ENCODE measurements at places on chromosomes 1 and 21. TPM values are rescaled to one million over a fixed set of nuclear protein-coding genes. Genes with fewer than 3 reads are reported as not detected.

DNA sequence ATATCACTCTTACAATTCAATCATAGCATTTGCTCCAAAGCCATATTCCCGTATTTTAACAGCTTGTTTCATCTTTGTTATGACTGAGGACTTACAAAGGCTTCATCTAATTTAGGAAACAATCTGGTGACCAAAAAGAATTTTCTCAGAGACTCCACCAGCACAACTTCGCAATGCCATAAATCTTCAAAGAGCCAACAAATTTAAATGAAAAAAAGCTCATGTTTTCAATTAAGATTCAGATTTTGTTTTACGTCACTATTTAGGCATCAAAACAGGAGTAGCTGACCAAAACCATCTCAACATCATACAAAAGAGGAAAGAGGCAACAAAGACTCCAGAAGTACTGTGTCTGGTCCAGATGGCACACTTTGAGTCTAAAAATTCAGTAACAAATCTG lies 373.3 kb downstream of the TTLL7 start:
- no peak for DNase-seq

DNA sequence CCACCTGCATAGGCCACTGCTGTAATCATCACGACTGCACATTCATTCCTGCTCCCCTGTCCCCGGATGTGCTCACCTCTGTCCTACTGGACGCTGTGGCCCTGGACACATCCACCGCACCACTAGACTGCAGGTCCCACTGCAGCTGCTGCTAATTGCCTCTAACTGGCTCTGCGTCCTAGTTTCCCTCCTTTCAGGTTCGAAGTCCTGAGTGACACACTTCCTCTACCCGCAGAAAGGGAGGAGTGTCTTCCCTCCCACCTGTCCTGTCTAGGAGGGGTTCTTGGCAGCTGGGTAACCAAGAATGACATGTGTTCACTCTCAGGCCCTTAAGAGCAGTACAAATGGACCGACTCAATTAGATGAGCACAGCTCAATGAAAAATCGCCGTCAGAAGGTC lies 40.5 kb upstream of the ITPKB start:
- no peak for DNase-seq

DNA sequence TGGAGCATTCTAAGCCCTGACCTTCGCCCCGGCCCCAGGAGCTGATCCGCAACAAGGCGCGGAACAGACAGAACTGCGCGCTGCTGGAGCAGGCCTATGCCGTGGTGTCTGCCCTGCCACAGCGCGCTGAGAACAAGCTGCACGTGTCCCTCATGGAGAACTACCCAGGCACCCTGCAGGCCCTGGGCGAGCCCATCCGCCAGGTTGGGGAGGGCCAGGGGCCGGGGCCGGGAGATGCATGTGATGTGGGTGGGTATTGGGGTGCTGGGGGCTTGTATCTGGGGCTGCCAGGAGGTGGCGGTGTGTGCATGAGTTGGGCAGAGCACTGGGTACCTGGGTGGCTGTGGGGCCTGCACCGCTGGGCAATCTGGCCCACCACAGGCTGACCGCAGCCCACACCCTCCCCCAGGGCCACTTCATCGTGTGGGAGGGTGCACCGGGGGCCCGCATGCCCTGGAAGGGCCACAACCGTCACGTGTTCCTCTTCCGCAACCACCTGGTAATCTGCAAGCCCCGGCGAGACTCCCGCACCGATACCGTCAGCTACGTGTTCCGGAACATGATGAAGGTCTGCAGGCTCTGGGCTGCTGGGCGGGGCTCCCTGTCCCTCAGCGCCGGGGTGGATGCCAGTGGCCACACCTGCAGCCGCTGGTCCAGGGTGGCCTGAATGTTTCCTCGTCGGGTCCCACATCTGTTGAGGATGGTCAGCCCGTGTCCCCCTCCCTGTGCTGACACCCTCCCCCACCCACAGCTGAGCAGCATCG lies 65.8 kb downstream of the TRIM11 start:
- DNase-seq, result peak; percentile 49

RUNX3 gene
- total RNA-seq, result 136 TPM

DNA sequence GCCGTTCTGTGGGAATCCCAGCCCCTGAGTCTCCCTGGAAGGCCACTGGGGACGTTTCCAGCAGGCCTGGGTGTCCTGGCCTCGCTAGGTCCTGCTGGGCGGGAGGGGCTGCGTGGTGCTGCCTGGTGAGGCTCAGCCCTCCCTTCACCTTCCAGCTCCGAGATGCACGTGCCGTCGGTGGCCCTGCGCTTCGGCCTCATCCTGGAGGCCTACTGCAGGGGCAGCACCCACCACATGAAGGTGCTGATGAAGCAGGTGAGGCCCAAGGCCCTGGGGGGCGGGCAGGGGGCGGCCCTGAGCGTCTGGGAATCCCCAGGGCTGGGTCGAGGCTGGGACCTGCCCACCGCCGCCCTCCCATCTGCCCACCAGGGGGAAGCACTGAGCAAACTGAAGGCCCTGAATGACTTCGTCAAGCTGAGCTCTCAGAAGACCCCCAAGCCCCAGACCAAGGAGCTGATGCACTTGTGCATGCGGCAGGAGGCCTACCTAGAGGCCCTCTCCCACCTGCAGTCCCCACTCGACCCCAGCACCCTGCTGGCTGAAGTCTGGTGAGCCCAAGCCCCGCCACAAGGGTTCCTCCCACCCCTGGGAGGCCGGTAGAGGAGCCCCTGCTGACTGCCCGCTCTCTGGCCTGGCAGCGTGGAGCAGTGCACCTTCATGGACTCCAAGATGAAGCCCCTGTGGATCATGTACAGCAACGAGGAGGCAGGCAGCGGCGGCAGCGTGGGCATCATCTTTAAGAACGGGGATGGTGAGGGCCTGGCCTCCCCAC lies 70.3 kb downstream of the PIK3CD start:
- DNase-seq, result peak; percentile 77

IGFN1 gene
- total RNA-seq, result not detected

PRPF38B gene
- total RNA-seq, result 64.5 TPM

DNA sequence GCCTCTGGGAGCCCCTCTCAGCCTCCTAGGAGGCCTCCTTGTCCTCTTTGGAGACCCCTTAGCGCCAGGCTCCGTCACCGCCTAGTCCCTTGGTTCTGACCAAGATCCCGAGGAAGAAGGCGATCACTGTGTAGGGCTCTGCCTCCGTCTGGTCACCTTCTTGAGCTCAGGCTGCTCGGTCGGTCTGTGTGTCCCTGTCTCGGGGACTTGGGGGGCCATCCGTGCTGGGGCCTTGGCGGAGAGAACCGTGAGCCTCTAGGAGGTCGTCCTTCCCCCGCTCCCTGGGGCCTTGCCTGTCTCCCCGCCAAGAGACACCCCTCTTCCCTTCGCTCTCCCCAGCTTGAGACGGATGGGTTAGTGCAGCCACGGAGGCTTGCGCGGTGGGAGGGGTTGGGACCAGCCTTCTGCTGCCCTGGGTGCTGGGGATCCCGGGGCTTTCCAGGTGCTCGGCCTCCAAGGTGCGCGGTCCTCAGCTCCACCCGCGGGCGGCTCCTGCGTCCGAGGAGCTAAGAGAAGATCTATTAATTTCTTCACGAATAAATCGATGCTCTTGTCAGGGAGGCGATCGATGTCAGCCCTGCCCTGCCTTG lies 701 bp upstream of the INSRR start:
- DNase-seq, result no peak

- DNase-seq, result no peak
These were observed 9.3 kb downstream of the EEIG2 start for GRCh38 chr1:108569097-108569728.

DNA sequence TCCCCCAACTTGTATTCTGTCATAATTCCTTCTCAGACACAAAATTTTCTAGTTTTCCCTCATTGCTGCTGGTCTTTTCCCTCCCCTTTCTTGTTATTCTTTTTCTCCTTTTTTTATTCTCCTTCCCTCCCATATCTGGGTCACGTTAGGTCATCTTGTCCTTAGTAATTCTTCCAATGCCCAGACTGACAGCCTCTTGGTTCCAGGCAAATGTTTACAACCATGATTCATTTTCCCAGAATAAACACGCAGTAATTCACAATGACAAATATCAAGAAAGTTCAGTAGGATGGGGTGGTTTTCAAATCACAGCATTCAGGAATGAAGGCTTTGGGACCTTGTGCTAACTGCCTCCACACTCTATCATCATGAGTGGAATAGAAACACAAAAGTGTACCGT lies 25.2 kb downstream of the NHLH2 start:
- no peak for DNase-seq

S100A5 gene
- total RNA-seq, result 3.9 TPM

INAVA gene
- 0.88 TPM for total RNA-seq

GRCh38 chr1:156154317-156154749 lies 948 bp downstream of the SEMA4A start:
- DNase-seq, result no peak

BARHL2 gene
- not detected for total RNA-seq

OLFML3 gene
- total RNA-seq, result 0.64 TPM

CLCA1 gene
- not detected for total RNA-seq

DNA sequence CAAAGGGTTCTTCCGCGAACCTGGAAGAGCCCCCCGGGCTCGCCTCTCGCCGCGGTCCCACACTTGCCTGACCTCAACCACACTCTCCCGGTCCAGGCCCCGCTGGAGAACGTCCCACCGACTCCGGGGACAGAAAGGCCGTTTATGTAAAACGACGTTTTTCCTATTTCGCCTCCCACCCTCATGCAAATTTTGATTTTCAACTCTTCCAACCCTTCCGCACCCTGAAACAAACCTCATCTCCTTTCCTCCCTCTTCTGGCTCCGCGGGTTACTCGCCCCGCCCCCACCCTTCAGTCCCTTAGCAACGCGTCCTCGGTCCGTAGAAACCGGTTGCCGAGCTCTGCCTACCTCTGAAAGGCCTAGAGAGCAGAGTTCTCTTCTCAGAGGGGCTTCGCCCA lies at the start of gene C1orf141:
Gene C1orf141 (minus strand): TSS at position 276 of the 400 bp plus-strand sequence. CDS start 7,730 bp downstream, outside the sequence.
- DNase-seq, result no peak

GRCh38 chr1:89396902-89397301 lies 33.0 kb downstream of the GBP6 start:
- DNase-seq, result no peak

- peak; percentile 64 for DNase-seq
These were observed at the start of gene CDKN2C for GRCh38 chr1:50969611-50970508. CDKN2C (plus strand) TSS chr1:50970245; CDS start chr1:50970369, 124 bp downstream.

- DNase-seq, result no peak
These were observed 144.2 kb downstream of the LYPLAL1 start for GRCh38 chr1:219317762-219318353.

GRCh38 chr1:76274302-76274701 lies 199.8 kb downstream of the ST6GALNAC3 start:
- no peak for DNase-seq

DNA sequence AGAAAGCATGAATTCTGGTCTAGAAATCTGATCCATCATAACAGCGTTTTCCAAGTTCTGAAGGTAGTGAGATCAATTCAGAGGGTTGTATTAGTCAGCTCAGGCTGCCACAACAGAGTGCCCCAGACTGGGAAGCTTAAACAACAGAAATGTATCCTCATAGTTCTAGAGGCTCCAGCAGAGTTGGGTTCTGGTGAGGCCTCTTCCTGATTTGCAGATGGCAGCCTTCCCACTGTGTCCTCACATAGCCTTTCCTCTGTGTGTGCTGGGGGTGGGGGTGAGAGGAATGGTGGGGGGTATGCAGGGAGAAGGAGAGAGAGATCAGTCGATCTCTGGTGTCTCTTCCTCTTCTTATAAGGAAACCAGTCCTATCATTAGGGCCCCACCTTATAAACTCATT lies 15.1 kb downstream of the ZBTB8B start:
- no peak for DNase-seq

CCNL2 gene
- total RNA-seq, result 174 TPM

DNA sequence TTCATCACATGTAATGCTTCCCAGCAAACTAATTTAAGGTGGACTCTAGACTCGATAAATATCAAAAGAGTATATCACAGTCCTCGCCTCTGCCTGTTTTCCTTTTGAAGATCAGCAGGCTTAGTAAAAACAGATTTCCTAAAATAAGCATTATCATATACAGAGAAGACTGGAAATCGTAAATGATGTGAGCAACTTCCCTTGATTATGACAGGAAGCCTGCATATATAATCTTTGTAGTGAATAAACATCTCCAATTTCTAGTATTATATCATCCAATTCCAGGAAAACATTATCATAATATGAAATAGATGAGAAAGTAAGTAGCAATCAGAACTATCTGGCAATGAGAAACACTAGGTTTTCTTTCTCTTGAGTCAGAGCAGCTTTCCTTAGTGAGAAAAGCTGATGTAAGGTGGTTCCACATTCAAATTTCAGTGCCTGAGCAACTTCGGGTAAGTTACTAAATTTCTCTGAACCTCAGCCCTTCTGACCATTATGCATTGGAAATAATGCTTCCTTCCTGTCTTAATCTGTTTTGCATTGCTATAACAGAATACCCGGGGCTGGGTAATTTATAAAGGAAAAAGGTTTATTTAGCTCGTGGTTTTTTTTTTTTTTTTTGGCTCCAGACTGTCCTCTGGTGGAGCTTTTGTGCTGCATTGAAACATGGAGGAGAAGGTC lies 12.6 kb upstream of the POU2F1 start:
- DNase-seq, result no peak

CNKSR1 gene
- total RNA-seq, result 2.0 TPM

GRCh38 chr1:229625071-229625914 lies 629 bp downstream of the TAF5L start:
- peak; percentile 48 for DNase-seq

GRCh38 chr1:198880397-198880796 lies 241.6 kb downstream of the PTPRC start:
- DNase-seq, result no peak

DNA sequence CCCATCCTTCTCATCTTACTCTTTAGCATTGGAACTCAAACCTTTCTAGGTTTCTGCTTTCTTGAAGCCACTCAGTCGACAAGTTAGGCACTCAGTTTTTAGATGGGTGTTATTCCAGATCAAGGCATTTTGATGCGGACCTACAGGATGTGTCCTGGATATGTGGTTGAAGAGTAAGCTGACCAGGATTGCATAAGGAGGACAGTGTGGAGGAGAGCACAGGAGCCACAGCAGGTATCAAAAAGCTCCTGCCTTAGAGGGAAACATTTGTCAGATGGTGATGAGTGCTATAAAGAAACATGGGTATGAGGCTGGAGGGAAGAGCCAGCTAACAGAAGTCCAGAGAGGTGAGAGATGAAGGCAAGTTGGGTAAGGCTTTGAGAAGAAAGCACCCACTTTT lies 33.9 kb upstream of the OPRD1 start:
- no peak for DNase-seq

DNA sequence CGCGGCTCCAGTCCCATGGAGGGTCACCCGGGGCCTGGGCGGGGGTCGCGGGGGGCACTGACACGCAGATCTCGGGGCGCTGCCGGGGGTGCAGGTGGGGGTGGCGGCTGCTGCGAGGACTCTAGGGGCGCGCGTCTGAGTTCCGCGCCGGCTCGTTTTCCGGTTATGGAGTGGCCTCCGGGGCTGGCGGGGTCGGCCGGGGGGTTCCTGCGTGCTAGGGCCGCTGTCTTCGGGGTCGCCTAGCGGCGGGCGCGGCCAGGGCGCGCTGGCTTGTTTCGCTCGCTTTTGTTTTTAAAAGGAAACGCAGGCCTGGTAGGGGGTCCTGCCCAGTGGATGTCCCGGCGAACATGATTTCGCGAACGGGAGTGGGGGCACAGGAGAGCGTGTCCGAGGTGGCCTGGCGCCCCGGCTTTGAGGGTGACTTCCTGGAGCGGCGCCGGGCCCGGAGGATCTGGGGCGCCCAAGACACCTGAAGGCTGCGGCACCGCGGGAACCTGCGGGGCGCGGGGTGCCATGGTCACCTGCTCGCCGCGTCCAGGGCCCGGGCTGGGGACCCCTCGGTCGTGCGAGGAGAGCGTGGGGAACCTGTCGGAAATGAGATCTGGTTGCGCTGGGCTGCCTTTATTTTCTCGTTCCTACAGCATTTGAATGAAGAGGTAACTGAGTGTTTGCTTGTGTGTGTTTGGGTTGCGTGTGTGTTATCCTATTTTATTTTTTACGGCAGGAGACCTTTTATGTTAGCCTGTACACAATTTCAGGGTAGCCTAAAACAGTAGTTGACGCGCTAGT lies 618 bp downstream of the ETS2 start:
- peak; percentile 67 for DNase-seq
